Effector CD4-positive, alpha-beta T cell (primary cell): ENCODE measurements at places on chromosomes 5 and 9.

DNA sequence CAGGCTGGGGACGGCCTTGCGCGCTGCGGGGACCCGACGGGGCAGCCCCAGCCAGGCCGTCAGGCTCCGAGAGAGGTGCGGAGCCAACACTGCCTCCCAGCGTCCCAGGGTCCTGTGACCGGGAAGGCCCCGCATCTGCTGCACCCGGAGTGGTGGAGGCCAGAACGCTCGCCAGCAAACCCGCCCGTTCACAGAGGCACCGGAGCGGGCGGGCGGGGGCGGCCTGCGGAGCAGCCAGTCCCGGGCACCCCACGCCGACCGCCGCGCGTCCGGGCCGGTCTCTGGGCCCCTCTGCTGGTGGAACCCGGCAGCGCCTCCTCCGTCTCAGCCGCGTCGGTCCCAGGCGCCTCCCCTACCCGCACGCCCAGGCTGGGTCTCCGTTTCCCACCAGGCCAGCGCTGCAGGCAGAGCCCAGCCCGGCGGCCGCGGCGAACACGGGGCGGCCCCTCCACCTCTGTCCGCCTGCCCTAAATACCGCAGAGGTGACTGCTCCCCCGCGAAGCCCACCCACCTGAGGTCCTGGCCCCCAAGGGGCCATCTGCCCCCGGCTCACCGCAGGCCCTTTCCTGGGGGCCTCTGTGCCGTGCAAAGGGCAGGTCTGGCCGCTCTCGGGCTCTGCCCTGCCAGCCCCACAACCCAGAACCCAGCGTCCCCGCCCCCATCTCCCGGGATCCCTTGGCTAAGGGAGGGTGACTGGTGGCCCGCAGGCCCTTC lies 15.9 kb downstream of the EXD3 start:
- DNase-seq = peak; percentile 56

DNA sequence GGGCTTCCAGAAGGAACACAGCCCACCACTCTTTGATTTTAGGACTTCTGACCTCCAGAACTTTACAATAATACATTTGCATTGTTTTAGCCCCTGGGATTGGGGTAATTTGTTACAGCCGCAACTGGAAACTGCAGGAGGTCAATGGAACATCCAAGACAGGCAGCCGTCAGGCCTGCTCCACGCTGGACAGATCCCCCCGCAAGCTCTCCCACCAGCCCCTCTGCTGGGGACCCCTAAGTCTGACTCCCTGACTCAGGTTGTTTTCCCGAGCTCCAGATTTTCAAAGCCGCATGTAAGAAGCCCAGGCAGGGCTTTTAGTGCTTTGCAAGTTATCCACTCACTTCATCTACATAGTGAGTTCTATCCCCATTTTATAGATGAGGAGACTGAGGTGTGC lies 127.6 kb downstream of the PAX5 start:
- DNase-seq = no peak

- DNase-seq = no peak
Observed at GRCh38 chr9:84667571-84668195, 1.8 kb upstream of the NTRK2 start.

DNA sequence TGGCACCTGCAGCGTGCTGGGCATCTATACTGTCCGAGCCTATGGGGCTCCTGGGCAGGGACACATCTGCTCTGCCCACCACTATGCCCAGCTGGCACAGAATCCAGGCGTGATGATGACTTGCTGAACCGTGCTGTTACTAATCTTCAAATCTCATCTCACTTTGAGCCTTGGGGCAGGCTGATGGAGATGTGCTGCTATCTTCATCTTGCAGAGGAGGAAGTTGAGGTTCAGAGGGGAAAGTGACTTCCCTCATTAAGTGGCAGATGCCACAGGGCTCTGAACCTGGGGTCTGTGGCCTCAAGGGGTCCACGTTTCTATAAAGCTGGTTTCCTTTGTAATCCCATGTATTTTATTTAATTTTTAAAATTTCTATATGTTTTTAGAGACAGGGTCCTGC lies 4.7 kb downstream of the SLC2A6 start:
- DNase-seq = no peak

GRCh38 chr9:35923927-35924763 lies 14.9 kb downstream of the SPAAR start:
- DNase-seq = no peak

GRCh38 chr9:112411626-112412027 lies 31.7 kb downstream of the HSDL2 start:
- DNase-seq = no peak

GRCh38 chr9:1156794-1157550 lies 106.8 kb downstream of the DMRT2 start:
- DNase-seq = no peak

- no peak for DNase-seq
Observed at GRCh38 chr5:107147589-107147988, 523.1 kb downstream of the EFNA5 start.

DNA sequence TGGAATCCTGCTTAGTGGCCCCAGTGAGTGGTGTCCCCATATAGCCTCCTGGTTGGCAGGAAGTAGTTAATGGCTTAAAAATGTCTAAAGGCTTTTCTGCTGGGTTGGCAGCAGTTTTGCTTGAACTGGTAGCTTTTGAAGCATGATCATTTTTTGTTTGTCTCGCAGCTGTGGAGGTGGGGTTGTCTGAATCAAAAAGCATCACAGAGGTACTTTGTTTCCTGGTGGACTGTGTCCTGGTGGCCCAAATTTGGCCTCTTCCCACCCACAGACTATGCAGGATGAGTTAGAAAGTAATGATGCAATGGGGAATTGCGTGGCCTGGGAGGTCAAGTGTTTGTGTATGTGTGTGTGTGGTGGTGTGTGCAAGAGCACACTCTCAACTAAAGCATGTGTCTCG lies 322.7 kb downstream of the ARHGEF28 start:
- no peak for DNase-seq

GRCh38 chr9:19155106-19155935 lies 28.0 kb upstream of the PLIN2 start:
- DNase-seq = no peak

DNA sequence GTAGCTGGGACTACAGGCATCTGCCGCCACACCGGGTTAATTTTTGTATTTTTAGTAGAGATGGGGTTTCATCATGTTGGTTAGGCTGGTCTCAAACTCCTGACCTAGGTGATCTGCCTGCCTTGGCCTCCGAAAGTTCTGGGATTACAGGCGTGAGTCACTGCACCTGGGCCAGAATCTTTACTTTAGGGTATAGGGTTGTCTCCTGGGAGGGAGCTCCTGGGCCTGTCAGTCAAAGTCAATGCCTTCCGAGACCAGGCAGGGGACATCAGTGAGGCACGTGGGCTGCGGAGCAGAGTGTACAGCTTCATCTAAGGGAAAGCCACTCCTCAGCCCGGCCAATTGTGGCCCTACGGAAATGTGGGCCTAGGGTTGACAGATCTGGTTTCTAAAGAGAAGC lies 108.6 kb downstream of the FGF18 start:
- DNase-seq = no peak

DNA sequence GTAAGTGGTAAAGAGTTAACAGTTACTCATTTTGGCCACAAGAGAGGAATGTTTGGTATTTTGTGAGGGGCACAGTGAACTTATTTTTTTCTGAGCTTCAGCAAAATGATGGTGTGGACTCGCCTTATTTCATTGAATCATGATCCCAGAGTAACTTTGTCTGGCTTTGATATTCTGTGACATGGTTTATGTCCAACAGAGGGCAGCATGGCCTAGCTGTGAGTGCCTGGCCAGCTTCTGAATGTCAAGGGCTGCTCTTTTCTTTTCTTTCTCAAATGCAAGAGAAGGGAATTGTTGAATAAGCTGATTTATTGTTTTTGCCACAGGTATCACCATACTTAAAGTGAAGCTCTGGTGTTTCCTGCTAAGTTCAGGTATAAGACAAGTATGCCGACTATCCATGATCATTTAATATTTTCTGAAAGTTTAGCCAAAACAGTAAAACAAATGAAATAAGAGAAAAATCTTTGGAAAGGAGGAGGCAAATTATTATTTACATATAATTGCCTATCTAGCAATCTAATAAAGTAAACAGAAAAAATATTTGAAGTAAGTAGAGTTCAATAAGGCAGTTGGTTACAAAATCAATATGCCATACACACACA lies 31.7 kb downstream of the MRPL22 start:
- DNase-seq = no peak

DNA sequence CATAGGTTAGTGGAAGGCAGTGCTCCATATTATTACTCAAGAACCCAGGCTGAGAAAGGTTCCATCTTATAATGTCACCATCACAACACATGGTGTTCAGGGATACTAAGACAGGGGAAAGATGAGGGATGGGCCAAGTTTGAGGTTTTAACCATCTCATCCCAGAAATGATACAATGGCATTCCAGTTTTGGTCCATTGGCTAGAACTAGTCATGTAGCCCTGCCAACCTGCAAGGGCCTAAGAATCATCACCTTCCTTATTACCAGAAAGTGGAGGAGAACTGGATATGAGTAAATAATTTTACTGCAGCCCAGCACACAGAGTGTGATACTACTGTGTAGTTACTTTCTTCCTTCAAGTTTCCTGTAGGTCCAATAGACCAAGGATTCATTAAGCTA lies 144.5 kb upstream of the ABCA1 start:
- DNase-seq = no peak

DNA sequence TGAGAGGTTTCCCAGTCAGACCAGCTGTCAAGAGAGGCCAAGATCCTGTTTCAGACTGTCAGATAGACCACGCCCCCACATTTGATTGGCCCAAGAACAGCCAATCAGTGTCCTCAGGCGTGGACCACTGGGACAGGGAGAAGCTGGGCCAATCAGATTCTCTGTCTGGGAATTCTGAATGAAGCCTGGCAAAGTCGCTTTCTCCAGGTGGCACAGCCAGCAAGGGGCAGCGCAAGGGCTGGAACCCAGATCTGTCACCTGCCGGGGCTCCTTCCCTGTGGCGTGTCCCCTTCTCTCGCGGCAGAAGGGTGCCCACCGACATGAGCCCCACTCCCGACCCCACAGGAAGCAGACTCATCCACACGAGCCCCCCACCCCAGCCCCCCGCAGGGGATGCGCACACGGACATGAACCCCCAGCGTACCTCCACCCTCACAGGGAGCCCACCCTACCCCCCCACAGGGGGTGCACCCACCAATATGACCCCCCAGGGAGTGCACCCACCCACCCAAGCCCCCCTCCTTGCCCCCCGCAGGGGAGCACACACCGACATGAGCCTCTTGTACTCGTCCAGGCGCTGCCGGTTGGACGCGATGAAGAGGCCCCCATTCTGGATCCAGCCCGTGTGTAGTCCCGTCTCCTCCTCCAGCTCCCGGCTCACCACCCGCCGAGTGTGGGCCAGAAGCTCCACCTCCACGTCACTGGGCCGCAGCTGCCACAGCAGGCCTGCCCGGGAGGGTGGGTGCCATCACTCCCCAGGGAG lies 6.1 kb downstream of the SARDH start:
- DNase-seq = no peak

- no peak for DNase-seq
Observed at GRCh38 chr5:15525703-15526275, 25.8 kb downstream of the FBXL7 start.

DNA sequence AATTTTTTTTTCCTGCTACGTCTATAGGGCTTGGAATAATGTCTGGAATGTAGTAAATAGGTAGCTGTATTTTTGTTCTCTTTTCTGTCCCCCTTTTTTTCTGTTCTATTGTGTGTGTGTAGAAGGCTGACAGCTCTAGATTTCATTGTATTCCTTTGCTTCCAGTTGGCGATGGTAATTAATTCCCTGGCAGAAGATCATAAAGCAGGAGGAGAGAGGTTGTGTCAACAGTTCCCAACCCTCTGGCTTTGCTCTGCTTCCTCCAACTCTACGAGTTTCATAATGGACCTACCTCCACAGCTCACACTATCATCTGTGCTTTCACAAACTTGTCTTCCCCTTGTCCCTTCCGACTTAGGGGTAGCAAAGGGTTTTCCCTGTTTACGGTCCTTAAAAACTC lies 117.9 kb upstream of the CDH18 start:
- DNase-seq = no peak

DNA sequence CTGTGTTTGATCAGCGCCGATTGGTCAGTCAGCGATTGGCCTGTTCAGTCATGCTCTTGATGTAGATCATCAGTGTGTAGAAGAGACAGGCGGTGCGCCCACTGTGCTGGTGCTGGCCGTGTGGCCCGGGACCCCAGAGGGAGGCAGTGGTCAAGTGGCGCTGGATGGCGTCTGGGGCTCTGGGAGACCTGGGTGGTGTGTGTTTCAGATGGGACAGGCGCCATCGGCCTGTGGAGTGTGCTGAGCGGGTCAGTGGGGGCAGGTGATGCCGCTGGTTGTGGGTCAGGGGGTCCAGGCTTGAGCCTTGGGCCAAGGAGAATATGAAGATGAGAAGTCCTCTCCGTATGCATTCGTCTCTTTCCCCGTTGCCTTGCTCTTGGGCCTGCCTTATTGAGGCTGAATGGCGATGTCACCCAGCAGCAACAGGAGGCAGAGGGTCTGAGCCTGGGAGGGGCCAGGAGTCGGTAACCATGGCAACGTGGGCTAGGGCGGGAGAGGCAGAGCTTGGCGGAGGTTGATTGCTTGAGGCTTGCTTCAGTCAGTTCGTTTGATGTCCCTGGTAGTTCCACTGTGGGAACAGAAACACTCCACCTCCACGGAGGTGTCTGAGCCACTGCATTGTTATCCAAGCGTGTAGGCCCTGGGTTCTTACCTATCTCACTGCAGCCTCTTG lies 117.8 kb upstream of the CACNA1B start:
- DNase-seq = no peak

DNA sequence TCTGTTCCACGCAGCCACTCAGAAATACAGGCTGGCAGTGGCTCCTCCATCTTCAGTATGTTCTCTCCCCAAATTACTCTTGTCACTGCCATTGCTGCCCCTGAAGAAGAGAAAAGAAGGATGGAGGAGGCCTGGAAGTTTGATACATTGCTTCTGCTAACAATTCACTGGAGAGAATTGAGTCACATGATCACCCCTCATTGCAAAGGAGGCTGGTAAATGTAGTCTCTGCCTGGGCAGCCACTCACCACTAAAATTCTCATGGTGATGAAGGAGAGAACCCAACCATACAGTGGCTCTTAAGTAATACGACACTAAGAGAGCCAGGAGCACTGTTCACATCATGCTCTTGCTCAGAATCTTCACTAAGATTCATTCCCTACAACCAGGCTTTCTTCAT lies 112.0 kb downstream of the DOCK8 start:
- DNase-seq = no peak

DNA sequence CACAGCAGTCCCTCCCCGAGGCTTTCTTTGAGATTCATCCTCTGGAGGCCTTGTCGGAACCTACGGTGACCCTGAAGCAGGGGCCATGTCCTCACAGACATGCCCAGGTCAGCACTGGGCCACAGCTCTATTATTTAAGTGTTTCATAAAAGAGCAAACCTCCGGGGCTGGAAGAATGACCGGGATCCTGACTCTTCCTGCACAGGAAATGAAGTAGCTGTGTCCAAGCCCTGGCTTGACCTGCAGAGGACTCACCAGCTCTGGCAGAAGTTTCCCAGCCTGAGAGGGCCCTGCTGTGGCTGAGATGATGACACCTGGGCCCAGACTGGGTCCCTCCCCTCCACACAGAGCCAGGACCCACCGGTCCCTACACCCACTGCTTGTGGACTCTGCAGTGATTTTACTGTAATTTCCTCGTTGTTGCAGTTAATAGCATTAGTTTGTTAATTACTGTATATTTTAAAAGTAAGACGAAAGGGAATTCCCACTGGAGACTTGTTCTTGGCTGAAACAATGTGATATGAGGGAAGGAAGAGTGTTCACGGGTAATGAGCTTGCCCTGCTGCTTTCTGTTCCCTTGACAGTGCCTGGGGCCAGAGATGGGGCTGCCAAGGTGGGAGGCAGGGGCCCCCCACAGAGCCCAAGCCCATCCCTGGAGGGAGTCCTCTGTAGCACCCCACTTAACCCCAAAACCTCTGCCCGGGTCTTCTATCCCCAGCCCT lies 72.2 kb downstream of the PCDH1 start:
- no peak for DNase-seq

GRCh38 chr9:130906735-130907416 lies 10.3 kb upstream of the QRFP start:
- DNase-seq = no peak

- DNase-seq = peak; percentile 36
Observed at GRCh38 chr9:136170006-136170901, 34.7 kb downstream of the LHX3 start.
